ENCODE measurements at places on chromosomes 2 and 18.
A peak's percentile ranks its signal among the peaks of the same experiment; 100 is the strongest.

GRCh38 chr2:208638059-208638458 is 231.5 kb downstream of the PTH2R start:
- no peak for DNase-seq

DNA sequence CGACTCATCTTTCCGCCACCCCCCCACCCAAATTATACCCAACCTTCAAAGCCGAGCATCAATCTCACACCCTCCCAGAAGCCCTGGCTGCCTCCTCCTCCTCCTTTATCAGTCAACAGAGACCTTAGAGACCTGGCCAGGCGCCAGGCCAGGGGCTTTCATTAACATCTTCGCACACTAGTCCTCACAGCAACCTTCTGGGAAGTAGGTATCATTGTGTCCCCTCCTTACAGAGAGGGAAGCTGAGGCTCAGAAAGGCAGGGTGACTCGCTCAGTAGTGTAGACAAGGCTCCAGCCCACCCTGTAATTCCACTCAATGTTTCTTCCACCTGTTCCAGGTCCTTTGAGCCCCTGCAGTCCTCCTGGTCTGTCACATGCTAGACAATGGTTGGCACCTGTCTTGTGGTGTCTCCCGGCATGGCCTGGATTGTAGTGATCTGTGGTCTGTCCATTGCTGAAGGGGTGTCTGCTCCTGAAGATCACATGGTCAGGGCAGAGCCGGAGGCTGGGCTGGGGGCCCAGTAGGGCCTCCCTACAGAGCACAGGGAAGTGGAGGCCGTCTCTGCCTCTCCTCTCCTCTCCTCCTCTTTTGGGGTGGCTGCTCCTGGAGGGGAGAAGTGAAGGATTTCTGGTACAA is 36.0 kb downstream of the KLHL29 start:
- no peak for DNase-seq

- DNase-seq, result peak; percentile 18
These were observed 53.7 kb upstream of the MAP3K20 start for GRCh38 chr2:173021939-173022371.

GRCh38 chr2:181128199-181128598 is 147.8 kb downstream of the UBE2E3 start:
- no peak for DNase-seq

DNA sequence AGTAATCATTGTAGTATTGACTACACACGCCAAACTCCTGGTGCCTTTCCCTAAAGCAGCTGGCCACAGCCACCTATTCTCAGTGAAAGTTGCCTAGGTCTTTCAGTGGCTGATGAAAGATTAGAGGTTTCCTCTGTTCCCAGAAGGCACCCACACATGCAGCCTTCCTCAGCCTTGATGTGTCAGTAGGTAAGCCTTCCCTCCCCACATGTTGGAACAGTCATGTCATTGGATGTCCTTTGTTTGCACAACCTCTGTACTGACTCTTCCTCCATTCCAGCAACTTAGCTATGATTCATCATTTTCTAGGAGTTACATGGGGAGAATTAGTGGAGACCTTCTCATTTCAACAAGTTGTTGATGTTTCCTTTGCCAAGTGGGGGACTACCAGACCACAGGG is 630.8 kb upstream of the SLC39A10 start:
- no peak for DNase-seq

- peak; percentile 84 for DNase-seq
These were observed 68.5 kb upstream of the STK17B start for GRCh38 chr2:196239622-196240587.

DNA sequence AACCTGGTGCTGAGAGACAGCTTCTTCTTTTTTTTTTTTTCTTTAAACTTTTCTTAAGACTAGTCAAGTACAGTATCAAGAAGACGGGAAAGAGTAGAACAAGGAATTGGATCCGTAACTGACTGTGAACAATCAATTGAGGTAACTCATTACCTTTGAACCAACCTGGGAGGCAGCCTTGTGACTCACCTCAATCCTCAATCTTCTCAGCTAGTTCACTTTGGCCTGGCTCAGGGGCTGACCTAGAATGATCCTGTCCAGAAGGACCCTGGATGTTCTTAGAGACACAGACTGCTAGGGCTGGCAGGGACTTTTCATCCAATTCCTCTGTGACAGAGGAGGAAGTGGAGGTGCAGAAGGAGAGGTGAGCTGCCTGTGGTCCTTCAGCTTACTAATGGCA is 1.5 kb upstream of the LTBP1 start:
- no peak for DNase-seq

- no peak for DNase-seq
These were observed 539.2 kb downstream of the SLC4A3 start for GRCh38 chr2:220166616-220167015.

- peak; percentile 10 for DNase-seq
These were observed 46.1 kb downstream of the CDCA7 start for GRCh38 chr2:173400760-173401159.

- no peak for DNase-seq
These were observed 330.1 kb downstream of the TDRD15 start for GRCh38 chr2:21453723-21454450.

DNA sequence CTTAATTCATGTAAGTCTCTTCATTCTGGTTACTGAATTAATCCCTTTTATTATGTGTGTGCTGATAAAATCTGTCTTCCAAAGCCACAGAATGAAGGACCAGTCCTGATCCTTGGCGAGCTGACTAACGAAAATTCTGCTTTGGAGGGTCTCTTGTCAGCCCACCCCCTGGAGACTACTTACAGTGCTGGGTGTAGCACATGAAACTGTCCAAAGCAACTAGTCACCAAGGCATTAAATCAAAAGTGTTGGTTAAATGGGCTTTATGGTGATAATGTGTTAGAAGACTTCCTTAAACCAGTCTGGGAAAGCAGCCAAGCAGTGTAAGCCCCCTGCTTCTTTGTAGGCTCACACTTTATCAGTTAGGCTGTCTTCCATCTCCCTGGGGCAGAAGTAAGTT is 420.2 kb downstream of the SUCLG1 start:
- no peak for DNase-seq

DNA sequence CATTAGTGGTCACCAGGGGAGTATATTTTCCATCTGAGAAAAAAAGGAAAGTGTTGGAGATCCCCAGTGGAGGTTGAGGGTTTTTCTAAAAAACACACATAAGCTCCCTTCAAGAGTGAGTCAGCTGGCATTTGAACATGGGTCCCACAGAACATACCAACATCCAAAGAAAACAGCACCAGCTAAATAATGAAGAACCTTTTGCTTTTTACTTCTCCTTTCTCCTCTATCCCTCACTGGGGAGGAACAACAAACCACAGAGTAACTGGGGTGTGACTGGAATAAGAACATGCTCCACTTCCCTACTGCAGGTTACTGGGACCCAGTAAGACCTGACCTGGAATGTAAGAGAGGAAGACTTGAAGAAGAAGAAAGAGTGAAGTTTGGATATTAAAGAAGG is 56.5 kb upstream of the RAPH1 start:
- no peak for DNase-seq

DNA sequence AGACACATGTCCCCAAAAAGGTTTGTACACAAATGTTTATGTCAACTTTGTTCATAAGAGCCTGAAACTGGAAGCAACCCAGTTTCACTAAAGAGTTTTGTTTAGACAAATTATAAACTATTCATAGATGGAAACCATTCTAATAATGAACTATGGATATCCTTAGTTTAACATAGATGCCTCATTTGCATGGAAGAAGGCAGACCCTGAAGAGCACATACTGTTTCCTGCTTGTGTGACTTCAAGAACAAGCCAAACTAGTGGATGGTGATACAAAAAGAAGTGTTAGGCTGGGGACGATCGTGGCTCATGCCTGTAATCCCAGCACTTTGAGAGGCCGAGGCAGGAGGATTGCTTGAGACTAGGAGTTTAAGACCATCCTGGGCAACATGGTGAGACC is 48.1 kb downstream of the ACOXL start:
- DNase-seq, result no peak

- DNase-seq, result no peak
These were observed 110.8 kb downstream of the BCL11A start for GRCh38 chr2:60442608-60443007.

DNA sequence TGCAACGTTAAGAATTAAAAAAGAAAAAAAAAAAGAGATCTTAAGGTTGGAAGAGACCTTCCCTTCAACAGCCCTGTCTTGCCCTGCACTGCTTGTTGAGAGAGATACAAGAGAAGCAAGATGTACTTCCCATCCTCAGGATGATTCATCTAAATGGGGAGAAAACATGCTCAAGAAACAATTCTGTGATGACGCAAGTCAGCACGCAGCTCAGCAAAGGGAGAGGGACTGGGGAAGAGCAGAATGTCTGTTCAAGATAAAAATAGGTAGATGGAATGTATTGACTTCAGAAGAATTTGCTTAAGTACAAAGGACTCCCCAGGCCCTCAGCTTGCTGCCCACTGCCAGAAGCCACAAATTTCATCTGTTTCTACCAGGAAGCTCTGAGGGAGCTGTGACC is 198.2 kb upstream of the SPRED2 start:
- no peak for DNase-seq

- DNase-seq, result no peak
These were observed 15.4 kb downstream of the NPPC start for GRCh38 chr2:231910771-231911170.

DNA sequence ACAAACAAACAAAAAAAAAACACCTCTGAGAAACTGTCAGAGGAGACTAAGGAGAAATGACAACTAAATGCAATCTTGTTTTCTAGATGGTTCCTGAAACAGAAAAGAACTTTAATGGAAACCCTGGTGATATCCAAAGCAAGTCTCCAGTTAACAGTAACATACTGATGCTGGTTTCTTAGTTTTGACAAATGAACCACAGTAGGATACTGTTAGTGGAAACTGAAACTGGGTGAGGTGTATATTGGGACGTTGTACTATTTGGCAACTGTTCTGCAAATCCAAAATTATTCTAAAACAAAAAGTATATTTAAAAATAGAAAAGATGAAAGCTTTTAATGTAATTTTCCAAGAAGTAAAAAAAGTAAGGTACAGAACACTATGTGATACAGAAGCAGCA is 11.4 kb downstream of the SESTD1 start:
- no peak for DNase-seq

- no peak for DNase-seq
These were observed 351.6 kb downstream of the SOCS6 start for GRCh38 chr18:70640336-70640887.

- no peak for DNase-seq
These were observed 409.1 kb upstream of the CRIM1 start for GRCh38 chr2:35946478-35946877.

GRCh38 chr2:1811258-1811970 is 67.1 kb upstream of the PXDN start:
- DNase-seq, result no peak

- no peak for DNase-seq
These were observed 41.2 kb downstream of the PAX3 start for GRCh38 chr2:222257645-222258044.

- DNase-seq, result no peak
These were observed 2.3 kb downstream of the RAB11FIP5 start for GRCh38 chr2:73110168-73111072.

DNA sequence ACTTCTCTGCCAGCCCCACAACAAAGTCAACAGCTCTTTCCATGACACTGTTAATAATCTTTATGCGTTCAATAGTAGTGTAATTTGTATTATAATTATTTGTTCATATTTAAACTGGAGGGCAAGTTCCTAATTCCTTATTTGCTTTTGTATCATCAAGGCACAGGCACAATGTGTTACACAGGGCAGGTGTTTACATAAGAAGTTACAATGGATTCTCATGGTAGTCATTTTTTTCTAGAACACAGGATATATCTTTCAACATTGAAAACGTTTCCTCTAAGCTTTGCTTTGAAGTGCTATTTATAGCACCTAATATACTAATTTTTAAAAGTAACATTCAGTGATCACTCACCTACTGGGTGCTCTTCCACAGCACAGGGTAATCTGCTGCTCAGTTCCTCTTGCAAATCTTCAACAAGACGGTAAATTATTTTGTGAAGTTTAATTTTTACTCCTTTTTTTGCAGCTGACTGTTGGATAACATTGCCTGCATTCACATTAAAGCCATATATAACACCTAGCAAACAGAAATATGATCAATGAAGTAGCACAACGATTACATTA is 7.3 kb downstream of the RPS27A start:
- peak; percentile 32 for DNase-seq

- no peak for DNase-seq
These were observed 52.6 kb upstream of the TMEM163 start for GRCh38 chr2:134771313-134771801.

DNA sequence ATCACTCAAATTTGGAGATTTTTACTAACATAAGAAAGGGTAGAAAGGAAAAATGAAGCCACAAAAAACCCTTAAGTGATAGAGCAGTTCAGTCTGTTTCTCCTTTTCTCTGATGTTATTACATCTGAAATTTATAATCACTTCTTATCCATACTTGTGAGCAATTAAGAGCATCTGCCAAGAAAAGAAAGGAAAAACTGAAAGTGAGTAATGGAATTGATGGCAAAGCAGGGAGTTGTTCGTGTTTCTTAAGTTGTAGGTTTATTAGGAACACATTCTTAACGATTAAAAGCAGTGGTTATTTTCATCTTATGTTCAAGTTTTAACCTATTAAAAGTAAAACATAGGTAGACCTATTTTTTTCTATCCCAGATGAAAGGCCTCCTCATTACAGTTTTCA is 277.7 kb downstream of the RND3 start:
- DNase-seq, result no peak

GRCh38 chr2:144982481-144982880 is 462.6 kb upstream of the ZEB2 start:
- no peak for DNase-seq

- no peak for DNase-seq
These were observed 220.4 kb upstream of the SLC35G4 start for GRCh38 chr18:11388755-11389680.

GRCh38 chr2:61014763-61015162 is 2.8 kb upstream of the PEX13 start:
- DNase-seq, result no peak

DNA sequence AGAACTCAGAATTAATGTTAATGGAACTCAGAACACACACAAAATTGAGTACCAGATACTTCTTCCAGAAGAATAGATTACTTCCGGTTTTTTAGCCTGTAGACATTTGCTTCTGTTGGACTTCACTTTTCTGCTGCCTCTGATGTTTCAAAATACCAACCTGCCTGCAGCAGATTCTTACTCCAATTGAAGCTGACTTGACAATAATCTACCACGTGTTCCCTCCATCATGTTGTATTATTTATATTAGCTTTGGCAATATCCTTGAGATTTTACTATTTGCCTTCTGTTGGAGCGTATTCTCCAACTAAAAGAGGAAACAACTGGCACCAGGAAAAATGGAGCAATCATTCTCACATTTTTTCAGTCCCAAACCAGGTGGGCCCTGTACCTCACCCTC is 3.1 kb upstream of the GORASP2 start:
- no peak for DNase-seq

GRCh38 chr2:222776792-222777191 is 84.0 kb upstream of the ACSL3 start:
- no peak for DNase-seq
